Pulmonary artery endothelial cell (primary cell): ENCODE measurements at places on chromosomes 12 and 14. TPM values are rescaled to one million over a fixed set of nuclear protein-coding genes. Genes with fewer than 3 reads are reported as not detected.

The TMEM121 gene
- 8.4 and 15.6 TPM in 2 replicates for total RNA-seq

The TMED8 gene
- total RNA-seq: 13.3 and 18.8 TPM in 2 replicates

The CCDC197 gene
- not detected in 2 replicates for total RNA-seq

The EML5 gene
- under 0.01 and 0.14 TPM in 2 replicates for total RNA-seq

The FOXN4 gene
- not detected in 2 replicates for total RNA-seq

The NGB gene
- total RNA-seq: not detected in 2 replicates

The CCDC177 gene
- not detected in 2 replicates for total RNA-seq

The MGST1 gene
- 32.8 and 62.1 TPM in 2 replicates for total RNA-seq

The KRT78 gene
- total RNA-seq: not detected in 2 replicates

The TBX5 gene
- not detected in 2 replicates for total RNA-seq

The APOF gene
- not detected in 2 replicates for total RNA-seq

The PLEKHG7 gene
- total RNA-seq: 0.07 TPM in 1 of 2 replicates, not detected in the other

The BDKRB1 gene
- total RNA-seq: not detected in 2 replicates

The CLEC6A gene
- not detected in 2 replicates for total RNA-seq

The HOXC12 gene
- not detected in 2 replicates for total RNA-seq

The PTPRQ gene
- total RNA-seq: not detected in 2 replicates

The TRAF3 gene
- 26.6 and 38.0 TPM in 2 replicates for total RNA-seq

The AICDA gene
- not detected in 2 replicates for total RNA-seq

The STAC3 gene
- total RNA-seq: 0.07 and 0.13 TPM in 2 replicates

The FAIM2 gene
- total RNA-seq: not detected in 2 replicates

The MYH6 gene
- total RNA-seq: not detected in 2 replicates

The POTEM gene
- total RNA-seq: not detected in 2 replicates

The GPR68 gene
- 0.46 and 1.3 TPM in 2 replicates for total RNA-seq
